Caki2 (cell line): ENCODE measurements at places on chromosomes 3 and 15. TPM values are rescaled to one million over a fixed set of nuclear protein-coding genes. Genes with fewer than 3 reads are reported as not detected.
A peak's percentile ranks its signal among the peaks of the same experiment; 100 is the strongest.

DNA sequence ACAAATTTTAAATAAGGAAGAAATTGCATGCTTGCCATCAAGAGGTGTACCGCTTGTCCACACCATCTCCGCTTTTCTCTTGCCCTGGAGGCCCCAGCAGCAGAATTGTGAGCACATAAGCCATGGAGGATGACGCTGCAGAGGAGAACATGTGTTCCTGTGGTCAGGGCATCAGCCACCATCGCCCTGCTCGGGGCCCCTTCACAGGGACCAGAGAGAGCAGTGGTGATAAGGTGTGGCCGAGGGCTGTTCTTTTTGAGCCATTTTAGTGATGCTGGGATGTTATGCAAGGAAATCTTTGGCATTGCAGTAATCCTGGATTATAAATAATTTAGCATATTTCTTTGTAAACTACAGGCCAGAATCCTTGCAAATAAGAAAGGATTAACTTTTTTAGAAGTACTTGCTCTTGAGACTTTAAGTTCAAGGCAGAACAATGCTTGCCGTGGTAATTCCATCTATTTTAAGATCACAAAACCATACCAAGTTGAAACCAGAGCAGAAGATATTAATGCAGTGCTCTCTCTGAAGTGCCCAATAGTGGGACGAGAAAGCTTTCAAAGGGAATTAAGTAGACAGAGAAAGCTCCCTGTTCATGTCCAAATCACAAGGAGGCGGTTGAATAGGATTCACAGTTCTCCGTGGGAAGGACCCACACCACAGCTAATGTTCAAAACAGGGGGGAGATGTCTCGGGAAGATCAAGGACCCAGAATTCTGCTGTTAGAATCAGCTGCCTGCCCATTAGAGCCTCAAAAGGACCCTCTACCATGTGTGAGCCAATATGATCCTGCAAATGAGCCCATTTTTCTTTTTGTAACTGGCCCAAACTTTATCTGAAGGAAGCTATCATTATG lies 338.5 kb downstream of the RORA start:
- DNase-seq, result no peak

Gene TARS3
- 17.6 and 20.8 TPM in 2 replicates for total RNA-seq

- no peak for DNase-seq
Observed at GRCh38 chr15:67766968-67767367, 58.3 kb upstream of the SKOR1 start.

GRCh38 chr3:86990012-86990733 lies 776 bp downstream of the VGLL3 start:
- no peak for DNase-seq

Gene RAB43
- 9.8 and 18.3 TPM in 2 replicates for total RNA-seq

GRCh38 chr3:127373441-127374085 lies 85.7 kb upstream of the PRR20G start:
- DNase-seq, result no peak

DNA sequence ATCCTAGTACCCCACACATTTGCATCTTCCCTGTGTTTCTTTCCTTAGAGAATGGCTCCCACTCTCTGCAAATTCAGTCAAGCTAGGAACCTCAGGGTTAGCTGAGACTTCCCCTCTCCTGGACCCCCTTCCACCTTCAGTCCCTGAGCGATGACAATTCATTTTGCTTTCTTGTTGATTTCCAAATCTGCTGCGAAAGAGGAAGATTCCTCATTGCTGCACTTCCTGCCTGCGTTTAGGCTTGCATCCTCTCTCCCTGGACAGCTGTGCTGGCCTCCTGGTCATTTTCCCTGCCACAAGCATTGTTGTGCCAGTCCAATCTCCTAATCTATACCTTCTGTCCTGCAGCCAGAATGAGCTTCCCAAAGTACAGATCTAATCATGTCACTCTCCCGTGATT lies 12.3 kb upstream of the DGKG start:
- no peak for DNase-seq

DNA sequence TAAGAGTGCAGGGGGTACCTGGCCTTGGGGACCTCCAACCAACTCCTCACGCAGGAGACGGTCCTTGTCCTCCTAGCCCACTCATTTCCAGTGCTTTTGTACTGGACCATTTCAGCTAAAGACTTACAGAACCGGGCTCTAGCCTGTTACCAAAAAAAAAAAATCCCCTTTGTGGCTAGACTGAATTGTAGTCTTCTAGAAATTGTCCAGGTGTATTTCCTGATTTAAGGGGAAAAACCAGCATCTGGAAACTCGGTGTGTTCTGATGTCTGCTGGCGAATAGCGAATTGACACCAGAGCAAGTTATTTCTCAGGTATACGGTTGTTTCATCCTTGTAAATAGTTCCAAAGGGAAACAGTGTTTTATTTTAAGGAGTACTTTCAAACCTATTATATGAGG lies 21.1 kb upstream of the MINDY4B start:
- DNase-seq, result no peak

Gene MESP2
- 0.43 and 1.4 TPM in 2 replicates for total RNA-seq

DNA sequence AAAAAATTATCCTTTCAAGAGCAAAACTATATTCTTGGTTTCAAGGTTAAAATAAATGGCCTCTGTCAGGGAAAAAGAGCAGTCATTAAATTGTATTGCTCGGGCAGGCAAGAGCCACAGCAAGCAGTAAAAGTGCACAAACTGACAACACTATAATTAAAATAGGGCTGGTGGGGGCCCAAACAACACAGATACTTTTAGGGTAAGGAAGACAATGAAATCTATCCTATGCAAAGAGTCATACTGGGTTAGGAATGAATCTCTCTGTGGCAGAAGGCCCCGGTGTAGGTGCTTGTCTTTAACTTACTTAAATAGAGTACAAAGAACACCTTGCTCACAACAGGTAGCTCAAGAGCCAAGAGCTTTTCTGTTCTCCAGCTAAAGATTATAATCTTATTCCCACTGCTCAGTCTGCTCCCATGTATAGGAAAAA lies 94.7 kb downstream of the DLG1 start:
- no peak for DNase-seq

GRCh38 chr3:129358772-129359371 lies 69.6 kb downstream of the EFCAB12 start:
- no peak for DNase-seq

Gene PCCB
- total RNA-seq, result 64.8 and 65.5 TPM in 2 replicates

GRCh38 chr3:133745981-133746711 lies at the start of gene TF:
TSS of gene TF (plus strand) at chr3:133746393. CDS start at chr3:133746441, 48 bp downstream.
- no peak for DNase-seq

GRCh38 chr3:197082871-197083270 lies 53.3 kb upstream of the MELTF start:
- no peak for DNase-seq

Gene BFSP2
- total RNA-seq, result not detected in 2 replicates

Gene DISP2
- under 0.01 TPM in 1 of 2 replicates, not detected in the other for total RNA-seq

GRCh38 chr3:161101609-161102008 lies 3.5 kb downstream of the B3GALNT1 start:
- DNase-seq, result no peak

Gene HTR3E
- not detected in 2 replicates for total RNA-seq

DNA sequence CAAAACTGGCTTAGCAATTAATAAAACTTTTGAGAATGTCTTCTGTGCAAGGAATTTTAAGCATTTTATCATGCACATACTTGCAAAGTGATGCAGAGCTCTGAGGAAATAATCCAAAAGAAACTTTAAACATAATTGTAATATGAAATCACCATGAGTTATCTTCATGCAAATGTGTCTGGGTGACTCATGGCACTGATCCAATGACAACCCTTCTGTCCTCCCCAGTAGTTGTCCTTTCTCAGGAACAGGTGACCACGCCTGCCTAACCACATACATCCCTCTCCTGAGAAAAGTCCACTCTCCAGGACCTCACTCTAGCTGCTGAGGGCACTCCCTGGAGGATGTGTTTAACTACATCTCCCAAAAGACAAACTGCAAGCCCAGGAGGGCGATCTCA lies 530.6 kb upstream of the IL12A start:
- DNase-seq, result peak; percentile 97

- DNase-seq, result no peak
Observed at GRCh38 chr3:53180305-53181023, 19.5 kb downstream of the PRKCD start.

DNA sequence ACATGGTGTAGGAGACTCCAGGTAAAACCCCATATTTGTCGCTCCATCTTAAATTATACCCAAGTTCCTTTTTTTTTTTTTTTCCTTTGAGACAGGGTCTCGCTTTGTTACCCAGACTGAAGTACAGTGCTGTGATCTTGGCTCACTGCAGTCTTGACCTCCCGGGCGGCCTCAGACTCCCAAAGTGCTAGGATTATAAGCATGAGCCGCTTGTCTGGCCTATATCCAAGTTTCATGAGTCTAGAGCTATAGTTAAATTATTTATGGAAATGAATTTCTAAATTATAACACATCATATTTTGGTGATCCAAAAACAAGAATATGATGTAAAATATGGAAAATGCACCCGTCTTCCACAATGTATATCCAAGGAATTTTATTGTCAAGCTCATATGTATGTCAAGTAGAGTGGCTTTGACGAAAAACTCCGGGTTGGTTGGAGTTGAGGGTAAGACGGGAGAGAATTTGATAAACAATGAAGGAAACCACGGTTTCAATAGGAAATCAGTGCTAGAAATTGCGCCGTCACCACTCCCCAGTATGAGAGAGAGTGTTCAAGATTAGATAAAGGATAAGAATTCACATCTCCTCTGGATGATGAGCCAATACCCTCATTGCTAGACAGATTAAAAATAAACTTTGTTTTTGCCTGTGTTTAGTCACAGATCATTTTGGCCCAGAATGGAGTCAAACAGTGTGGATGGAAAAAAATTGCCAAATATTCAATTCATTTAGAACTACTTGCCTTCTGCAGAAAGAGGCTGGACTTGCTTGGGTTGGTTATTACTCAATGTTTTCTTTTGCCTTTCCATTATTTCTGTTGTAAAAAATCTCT lies 209.2 kb upstream of the NR2F2 start:
- no peak for DNase-seq

Gene LINGO1
- 0.14 TPM in 1 of 2 replicates, not detected in the other for total RNA-seq

Gene CYP1A1
- total RNA-seq, result 3.6 TPM in 1 of 2 replicates, not detected in the other

Gene DNAJB8
- not detected in 2 replicates for total RNA-seq

DNA sequence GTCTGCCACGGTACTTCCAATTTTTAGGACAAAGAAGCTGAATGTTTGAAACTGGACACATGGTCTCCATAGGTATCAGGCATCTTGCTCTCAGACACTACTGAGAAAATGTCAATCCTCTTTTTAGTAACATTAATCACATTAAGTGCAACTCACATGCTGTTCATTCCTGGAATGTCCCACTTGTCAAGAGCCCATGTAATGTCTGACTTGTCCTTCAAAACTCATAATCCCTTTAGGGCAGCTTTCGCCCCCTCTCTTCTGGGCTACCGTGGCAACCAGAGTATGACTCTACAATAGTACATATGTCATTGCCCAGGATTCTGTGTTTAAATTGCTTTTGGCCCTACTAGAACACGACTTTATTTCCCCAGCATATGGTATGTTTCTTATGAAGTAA lies 12.3 kb downstream of the NUDT16 start:
- DNase-seq, result no peak

- DNase-seq, result no peak
Observed at GRCh38 chr3:197171481-197172067, 126.8 kb downstream of the DLG1 start.

- DNase-seq, result no peak
Observed at GRCh38 chr3:14127516-14128161, 2.8 kb downstream of the TMEM43 start.

GRCh38 chr3:173938159-173938558 lies 540.6 kb downstream of the NLGN1 start:
- DNase-seq, result peak; percentile 96

DNA sequence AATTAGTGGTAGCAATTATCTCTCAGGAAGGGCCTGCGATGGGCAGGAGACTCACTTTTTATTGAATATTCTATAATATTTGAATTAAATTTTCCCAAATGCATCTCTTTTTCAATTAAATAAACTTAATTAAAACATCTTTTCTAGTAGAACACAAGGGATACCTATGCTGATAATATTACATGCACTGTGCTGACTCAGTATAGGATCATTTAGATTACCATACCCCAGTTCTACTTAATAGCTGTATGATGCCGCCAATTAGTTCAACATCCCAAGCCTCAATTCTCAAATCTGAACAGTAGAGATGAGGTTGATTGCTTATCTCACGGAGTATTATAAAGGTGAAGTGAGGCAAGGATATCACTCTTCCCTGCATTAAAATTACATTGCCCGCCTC lies 149.2 kb downstream of the SLCO3A1 start:
- no peak for DNase-seq

DNA sequence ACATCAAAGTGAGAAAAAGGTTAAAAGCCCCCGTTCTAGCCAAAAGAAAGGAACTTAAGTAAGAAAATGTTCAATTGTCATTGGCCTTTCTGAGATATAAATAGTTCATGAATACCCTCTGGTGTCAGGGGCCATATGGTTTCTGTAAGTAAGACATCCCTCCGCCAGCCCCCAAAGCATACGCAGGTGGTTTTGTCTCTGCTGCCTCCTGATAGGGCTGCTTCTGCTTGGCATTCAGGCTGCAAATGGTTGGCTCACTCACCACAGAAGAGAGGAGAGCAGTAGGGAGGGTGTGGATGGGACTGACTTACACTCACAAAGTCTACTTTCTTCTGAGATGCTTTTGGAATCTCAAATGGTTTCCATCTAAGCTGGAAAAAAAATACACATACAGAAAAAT lies 29.8 kb downstream of the HGD start:
- DNase-seq, result no peak

DNA sequence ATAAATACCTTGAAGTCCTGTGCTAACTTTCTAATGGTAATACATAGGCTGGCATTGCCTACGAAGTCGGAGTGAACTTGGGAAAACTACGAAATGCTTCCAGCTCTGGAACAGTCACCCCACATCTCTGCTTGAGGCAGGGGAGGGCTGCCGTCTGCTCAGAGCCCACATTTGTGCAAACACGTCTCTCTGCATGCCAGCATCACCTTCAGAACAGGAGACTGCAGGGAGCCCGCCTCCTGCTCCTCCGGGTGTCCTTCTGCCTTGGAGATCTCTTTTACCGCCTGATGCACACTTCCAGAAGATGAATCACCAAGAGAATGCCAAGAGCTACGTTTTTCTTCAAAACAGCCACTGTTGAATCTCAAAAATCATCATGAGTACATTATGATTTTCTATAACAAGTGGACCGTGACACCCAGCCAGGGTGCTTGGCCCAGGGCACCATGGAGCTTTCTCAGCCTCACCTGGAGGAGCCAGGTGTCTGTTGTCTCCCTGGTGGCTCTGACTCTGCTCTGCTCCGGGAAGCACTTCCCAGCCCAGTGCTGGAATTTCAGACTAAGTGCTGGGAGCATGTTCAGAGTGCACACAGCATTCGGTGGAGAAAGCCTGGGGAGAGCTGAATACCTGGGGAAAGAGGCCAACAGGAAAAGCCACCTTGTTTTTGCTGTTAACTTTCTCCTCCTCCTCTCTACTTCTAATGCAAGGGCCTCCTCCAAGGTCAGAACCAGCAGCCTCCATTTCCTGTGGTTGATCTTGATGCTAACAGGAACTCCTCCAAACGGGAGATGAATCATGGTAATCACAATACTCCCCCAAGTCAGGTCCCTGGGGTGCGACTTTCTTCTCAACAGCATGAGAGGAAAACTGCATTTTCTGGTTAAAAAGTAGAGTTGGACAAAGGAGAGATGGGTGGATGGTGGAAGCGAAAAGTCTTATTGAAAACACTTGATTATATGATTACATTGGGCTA lies 467.7 kb downstream of the GABRG3 start:
- no peak for DNase-seq

Gene SIDT1
- total RNA-seq, result not detected in 2 replicates

GRCh38 chr3:74214286-74214685 lies 400.2 kb downstream of the CNTN3 start:
- DNase-seq, result no peak
